ENCODE measurements at places on chromosomes 5 and 9. TPM values are rescaled to one million over a fixed set of nuclear protein-coding genes. Genes with fewer than 3 reads are reported as not detected.

GRCh38 chr9:75051285-75051684 lies 23.2 kb upstream of the CARNMT1 start:
- H3K4me1 ChIP-seq = no peaks in the 10 kb centered on the region
- no peak overlapping the region for H3K4me3 ChIP-seq
- H3K36me3 ChIP-seq = no peaks in the 10 kb centered on the region
- no peak overlapping the region for H3K27ac ChIP-seq
- H3K27me3 ChIP-seq = no peaks in the 10 kb centered on the region
- no peak for DNase-seq

Gene COQ4
- 59.7 TPM for total RNA-seq

- no peaks in the 10 kb centered on the region for H3K36me3 ChIP-seq
- DNase-seq = no peak
- H3K27ac ChIP-seq = peak overlapping the region; percentile 44
- no peaks in the 10 kb centered on the region for H3K27me3 ChIP-seq
- H3K4me3 ChIP-seq = peak overlapping the region; percentile 43
- H3K4me1 ChIP-seq = peaks cover 9% of the 10 kb centered on the region
These were observed 929 bp downstream of the SH3PXD2B start for GRCh38 chr5:172453206-172453985.

DNA sequence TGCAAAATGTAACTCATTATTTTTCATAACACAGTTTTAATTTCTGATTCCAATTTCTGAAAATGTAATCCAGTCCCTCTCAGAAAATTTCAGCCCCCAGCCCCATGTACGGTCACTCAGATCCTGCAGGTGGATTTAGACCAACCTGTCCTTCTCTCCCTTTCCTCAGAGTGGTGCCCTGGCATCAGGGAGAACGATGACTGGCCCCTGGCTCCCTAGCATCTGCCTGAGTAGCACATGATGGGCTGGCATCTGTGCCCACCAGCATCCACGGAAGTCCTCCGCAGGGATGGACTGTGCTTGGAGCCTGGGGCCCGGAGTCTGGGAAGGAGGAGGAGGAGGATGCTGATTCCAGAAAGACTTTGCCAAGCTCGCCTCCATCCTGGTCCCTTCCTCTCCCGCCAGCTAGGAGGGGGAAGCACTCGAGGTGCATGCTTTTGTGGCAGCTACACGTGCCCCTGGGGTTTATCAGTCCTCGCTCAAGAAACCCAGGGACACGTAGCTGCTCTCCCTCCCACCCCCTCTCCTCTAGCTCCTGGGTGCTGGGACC lies 54.4 kb upstream of the RUFY1 start:
- H3K36me3 ChIP-seq = no peaks in the 10 kb centered on the region
- H3K4me3 ChIP-seq = no peak overlapping the region
- no peaks in the 10 kb centered on the region for H3K27me3 ChIP-seq
- DNase-seq = no peak
- H3K27ac ChIP-seq = no peak overlapping the region

Gene C9orf153
- total RNA-seq = not detected

Gene IL3
- not detected for total RNA-seq
